ENCODE measurements at places on chromosomes 6 and 20.

GRCh38 chr6:27902335-27903314 lies 9.6 kb downstream of the OR2B2 start:
- DNase-seq = peak; percentile 86

DNA sequence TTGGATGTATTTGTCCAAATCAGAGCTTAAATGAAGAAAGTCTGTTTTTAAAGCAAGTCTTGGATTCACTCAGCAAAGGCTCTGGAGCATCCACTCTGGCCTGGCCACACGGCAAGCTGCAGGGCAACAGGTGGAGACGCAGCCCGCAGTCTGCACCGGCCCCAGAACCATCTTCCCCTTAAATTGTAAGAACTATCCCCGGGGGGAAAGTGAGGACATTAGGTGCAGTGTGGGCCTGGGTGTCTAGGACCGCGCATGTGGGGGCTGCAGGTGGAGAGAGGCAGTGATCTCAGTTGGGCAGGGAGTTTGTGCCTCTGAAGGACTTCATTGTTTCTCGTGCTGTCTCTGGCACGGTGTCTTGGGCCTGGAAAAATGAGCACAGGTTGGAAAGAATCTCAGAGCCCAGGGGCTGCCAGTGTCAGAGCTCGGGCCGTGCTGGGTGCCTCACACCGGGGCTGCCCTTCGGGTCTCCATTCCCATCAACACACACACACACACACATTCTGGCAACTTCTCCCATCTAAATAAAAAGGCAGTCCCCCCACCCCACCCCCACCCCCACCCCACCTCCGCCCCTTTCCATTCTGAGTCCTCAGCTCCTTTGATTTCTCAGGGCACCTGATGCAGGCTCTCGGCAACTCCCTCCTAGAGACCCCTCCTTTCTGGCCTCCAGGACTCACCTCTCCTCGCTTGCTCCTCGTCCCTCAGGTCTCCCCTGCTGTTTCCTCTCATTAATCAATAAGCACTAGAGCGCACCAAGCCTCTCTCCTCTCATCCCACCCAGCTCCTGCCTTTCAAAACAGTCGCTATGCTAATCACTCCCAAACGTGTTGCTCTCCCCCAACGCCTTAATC lies 48.4 kb downstream of the FOXF2 start:
- DNase-seq = no peak

DNA sequence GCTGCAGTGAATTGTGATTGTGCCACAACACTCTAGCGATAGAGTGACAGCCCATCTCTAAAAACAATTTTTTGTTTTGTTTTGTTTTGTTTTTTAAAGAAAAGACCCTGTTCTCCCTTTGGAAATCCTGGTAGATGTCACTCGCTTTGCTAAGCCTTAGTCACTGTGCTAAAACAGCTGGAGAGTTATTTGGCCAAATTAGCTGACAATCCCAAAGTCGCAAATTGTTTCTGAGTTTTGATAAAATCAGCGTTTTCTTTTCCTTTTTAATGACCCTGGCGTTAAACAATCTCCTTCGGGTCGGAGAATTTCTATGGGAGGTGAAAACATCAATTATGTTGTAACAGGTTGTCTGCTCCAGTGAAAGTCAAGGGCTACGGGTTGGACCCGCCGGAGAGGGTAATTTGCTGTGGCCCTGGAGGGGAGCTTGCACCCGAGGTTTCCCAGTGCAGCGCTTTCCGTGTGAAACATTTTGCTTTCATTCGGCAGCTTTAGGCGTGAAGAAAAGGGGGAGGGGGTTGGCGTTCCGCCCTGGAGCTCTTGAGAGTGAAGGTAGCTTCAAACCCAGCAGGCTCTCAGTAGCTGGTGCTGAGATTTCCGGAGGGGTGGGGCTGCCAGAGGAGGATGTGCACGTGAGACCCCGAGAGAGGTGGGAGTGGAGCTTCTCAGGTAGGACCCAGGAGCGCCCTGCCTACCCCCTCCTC lies 296.6 kb downstream of the PHACTR1 start:
- no peak for DNase-seq

- no peak for DNase-seq
Observed at GRCh38 chr6:157107915-157108651, 215.2 kb downstream of the TMEM242 start.

DNA sequence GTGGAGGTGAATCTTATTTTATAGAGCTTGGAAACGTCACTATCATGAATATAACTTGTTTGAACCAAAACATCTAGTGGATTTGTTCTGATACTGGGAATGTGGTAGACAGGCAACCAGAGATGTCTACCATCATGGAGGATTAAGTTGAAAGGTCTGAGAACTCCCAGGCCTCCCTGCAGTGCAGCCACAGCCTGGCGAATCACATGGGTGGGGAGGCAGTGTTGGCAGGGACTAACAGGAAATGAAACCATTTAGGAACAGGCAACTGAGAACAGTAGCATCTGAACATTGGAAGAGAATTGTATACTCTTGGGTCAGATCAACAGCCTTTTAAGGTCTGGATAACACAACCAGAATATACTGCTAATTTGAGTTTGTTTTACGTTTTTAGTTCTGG lies 22.3 kb upstream of the CEP162 start:
- DNase-seq = no peak
